ENCODE measurements at places on chromosomes 12 and 14.

DNA sequence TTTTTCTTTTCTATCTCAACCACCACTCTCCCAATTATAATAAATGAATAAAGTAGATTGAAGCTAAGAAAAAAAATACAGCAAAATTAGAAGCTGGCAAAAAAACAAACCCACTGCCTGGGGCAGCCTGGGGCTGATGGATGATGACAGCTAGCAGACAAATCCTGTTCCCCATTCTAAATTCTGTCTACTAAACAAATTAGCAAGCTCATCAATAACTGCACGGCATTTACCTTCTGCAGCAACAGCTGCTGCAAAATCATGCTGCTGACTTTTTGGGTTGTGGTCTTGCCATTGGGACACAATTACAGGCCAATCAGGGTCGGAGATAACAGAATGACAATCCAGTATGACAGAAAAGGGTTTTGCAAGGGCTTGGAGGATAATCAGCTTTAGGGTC, 443.6 kb upstream of the SOX5 start:
- no peak overlapping the region for H3K27ac ChIP-seq
- no peaks in the 10 kb centered on the region for H3K27me3 ChIP-seq
- no peak for DNase-seq
- H3K4me3 ChIP-seq: no peak overlapping the region

GRCh38 chr12:88579601-88580050, 645 bp downstream of the KITLG start:
- peak overlapping the region; percentile 81 for H3K27ac ChIP-seq
- H3K4me3 ChIP-seq: peak overlapping the region; percentile 87
- no peaks in the 10 kb centered on the region for H3K27me3 ChIP-seq
- no peak for DNase-seq
- H3K36me3 ChIP-seq: no peaks in the 10 kb centered on the region

DNA sequence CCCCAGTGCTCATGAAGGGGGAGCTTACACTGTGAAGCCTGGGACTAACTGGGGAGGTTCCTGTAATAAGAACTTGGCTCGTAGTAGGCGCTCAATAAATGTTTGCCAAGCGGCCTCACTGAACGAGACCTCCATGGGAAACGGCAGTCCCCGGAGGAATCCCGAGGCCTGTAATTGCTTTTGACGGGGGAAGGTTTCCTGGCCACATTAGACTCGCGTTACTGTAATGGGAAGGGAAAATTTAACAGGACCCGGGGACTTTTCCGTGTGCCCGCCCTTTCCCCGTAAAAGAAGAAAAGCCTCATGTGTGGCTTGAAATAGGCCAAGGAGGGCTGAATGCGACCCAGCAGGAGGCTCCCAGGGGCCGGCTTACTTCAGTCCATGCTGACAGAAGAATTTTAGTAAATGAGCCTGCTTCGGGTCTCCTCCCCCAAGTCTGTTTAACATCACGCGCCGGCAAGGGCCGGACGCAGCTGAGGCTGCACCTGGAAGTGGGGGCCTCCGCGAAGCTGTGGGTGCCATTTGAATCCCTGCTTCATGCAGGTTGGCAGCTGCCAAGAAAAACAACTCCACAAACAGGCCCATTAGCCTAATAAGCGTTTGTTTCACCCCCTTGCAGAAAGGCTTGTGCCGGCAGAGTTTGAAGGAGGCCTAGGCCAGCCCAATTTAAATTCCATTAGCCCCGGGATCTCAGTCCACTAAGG, 39.8 kb upstream of the PWP1 start:
- no peaks in the 10 kb centered on the region for H3K36me3 ChIP-seq
- no peaks in the 10 kb centered on the region for H3K27me3 ChIP-seq
- H3K4me1 ChIP-seq: no peaks in the 10 kb centered on the region
- H3K4me3 ChIP-seq: peak overlapping the region; percentile 34

DNA sequence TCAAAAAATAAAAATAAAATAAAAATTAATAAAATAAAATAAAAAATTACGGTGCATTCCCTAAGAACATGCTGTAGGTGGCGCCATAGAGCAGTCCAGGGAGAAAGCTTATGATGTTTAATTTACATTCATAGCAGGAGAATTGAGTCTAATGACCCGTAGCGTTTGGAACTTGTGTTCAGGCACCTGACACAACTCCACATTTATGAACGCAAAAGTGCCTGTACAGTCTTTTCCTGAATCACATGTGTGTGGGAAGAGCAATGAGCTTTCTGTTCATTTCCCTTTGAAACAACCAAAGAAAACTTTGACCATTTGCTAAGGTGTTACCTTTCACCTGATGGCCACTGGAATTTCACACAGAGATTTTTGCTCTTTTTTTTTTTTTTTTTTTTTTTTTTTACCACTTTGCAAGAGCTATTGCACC, 60.6 kb upstream of the KCNA1 start:
- no peaks in the 10 kb centered on the region for H3K36me3 ChIP-seq
- H3K4me1 ChIP-seq: no peaks in the 10 kb centered on the region
- DNase-seq: no peak

DNA sequence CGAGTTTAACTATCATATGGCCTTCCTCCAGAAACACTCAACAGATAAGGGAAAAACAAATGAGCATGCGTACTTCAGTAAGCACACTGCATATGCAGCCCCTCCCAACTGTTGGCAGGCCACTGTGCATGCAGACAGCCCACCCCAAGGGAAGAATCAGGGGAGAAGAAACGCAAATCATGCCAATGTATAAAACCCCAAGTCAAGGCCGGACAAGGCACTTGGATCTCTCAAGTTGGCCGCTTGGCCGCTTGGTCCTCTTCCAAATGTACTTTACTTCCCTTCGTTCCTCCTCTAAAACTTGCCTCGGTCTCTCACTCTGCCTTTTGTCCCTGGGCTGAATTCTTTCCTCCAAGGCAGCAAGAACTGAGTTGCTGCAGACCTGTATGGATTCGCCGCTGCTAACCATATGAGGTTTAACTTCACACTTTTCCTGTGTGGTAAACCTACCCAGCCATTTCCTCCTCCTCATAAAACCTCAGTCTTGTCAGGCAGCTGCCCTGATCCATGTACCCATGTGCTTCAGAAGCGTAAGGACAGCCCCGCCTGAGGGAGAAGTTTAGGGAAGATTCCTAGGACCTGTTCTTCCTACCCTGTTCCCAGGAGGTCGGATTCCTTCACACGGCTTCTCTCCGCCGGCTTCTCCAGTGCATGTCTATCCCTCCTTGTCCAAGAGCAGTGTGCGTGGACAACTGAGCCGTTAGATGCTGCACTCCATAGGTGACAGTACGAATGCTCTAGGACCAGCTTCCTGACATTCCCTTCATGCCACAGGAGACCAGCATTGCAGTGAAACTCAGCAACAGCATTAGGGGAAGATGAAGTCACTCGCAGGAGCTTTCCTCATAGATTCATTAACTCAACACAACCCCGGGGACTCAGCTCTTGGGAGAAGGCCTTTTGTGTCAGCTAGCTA, 188.0 kb downstream of the MON2 start:
- H3K4me3 ChIP-seq: no peak overlapping the region
- no peak for DNase-seq
- no peaks in the 10 kb centered on the region for H3K4me1 ChIP-seq
- no peak overlapping the region for H3K27ac ChIP-seq
- no peaks in the 10 kb centered on the region for H3K36me3 ChIP-seq
- H3K27me3 ChIP-seq: no peaks in the 10 kb centered on the region

GRCh38 chr12:19792028-19792427, 352.7 kb downstream of the AEBP2 start:
- H3K27ac ChIP-seq: no peak overlapping the region
- no peak for DNase-seq
- no peak overlapping the region for H3K4me3 ChIP-seq
- H3K36me3 ChIP-seq: no peaks in the 10 kb centered on the region
- H3K4me1 ChIP-seq: no peaks in the 10 kb centered on the region

DNA sequence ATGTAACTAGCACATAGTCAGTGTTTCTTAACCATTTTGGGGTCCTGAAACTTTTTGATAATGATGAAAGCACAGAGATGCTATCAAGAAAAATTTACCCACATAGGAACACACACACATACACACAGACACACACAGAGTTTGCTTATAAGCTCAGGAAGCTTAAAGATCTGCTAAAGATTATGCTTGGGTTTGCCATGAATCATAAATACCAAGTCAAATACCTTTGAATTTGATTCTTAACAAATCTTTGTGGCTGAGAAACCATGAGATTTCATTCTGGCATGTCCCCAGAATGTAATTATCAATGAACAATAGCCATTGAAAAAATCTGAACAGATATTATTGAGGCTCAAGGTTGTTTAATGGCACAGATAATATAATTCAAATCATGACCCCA, 89.2 kb downstream of the NTS start:
- H3K36me3 ChIP-seq: no peaks in the 10 kb centered on the region
- H3K27me3 ChIP-seq: no peaks in the 10 kb centered on the region
- no peak for DNase-seq
- no peak overlapping the region for H3K27ac ChIP-seq
- H3K4me3 ChIP-seq: no peak overlapping the region
- H3K4me1 ChIP-seq: no peaks in the 10 kb centered on the region

GRCh38 chr14:24481622-24482324, 26.3 kb downstream of the CMA1 start:
- no peaks in the 10 kb centered on the region for H3K36me3 ChIP-seq
- no peak for DNase-seq
- no peaks in the 10 kb centered on the region for H3K27me3 ChIP-seq
- no peak overlapping the region for H3K4me3 ChIP-seq

DNA sequence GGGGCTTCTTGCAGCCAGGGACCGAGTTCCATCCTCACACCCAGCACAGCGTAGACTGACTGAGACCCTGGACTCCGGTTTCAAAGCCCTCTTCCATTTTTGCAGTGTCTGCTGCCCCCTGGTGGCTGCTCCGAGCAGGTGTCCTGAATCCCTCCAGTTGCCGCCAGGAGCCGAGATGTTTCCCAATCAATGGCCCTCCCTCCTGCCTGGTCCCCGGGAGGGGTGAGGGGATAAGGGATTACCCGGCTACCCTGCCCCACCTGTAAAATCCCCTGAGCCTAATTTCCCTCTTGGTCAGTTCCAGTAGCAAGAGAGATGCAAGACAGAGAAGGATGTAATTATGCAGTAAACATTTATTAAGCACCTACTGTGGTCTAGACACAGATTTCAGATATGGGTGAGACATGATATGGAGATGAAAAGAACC, 55.0 kb downstream of the PHETA1 start:
- H3K27me3 ChIP-seq: no peaks in the 10 kb centered on the region
- no peak for DNase-seq
- H3K27ac ChIP-seq: no peak overlapping the region
- H3K4me3 ChIP-seq: no peak overlapping the region

DNA sequence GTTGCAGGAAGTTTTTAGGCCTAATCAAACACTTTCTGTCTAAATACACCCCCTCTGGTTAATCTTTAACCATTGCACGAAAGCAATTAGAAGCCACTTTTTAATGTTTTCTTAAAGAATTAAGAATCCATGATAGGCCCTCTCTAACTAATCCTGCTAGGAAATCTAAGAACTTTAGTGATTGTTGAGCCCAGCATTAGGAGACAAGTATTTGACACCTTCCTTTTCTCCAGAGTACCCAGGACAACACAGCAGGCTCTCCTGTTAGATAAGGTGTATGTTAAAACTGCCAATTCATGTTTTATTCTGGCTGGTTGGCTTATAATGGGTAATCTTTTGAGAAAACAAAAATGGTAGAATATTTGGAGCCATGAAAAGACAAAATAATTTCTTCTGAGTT, 95.0 kb downstream of the ALX1 start:
- no peaks in the 10 kb centered on the region for H3K4me1 ChIP-seq
- no peaks in the 10 kb centered on the region for H3K27me3 ChIP-seq
- H3K27ac ChIP-seq: no peak overlapping the region
- no peak for DNase-seq

- H3K4me1 ChIP-seq: no peaks in the 10 kb centered on the region
- H3K36me3 ChIP-seq: no peaks in the 10 kb centered on the region
- no peak overlapping the region for H3K4me3 ChIP-seq
Observed at GRCh38 chr14:73342670-73343069, 105.4 kb downstream of the PAPLN start.

DNA sequence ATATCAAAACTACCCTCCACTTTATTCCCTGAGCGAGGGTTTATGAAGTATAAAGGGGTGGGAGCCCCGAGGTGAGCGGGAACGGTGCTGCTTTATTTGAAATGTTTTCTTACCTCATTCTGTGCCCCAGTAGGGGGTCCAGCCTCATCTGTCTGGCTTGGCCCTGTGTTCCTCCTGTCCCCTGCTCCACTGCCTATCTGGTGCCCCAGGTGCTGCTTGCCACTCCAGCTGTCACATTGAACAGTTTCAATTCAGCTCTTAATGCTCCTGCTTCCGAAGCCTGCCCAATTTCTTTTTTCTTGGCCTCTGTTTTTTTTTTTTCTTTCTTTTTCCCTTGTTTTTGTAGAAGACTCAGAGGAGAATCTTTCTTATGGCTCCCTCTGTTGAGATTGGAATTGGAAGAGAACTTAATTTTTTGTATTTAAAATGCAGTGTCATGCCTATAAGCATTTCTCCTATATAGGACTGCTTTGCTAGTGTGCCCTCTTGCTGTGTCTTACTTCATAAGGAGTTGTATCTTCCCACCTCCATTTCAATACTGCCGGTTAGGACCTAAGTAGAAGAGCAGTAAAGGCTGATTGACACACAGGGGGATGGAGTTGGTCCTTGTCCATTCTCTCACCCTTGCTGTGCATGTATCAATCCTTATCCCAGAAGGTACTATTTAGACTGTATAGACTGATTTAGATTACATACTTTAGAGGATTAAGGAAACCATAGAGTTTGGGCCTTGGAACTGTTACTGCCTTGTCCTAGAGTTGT, 2.3 kb downstream of the ATXN7L3B start:
- H3K27me3 ChIP-seq: no peaks in the 10 kb centered on the region
- H3K4me1 ChIP-seq: peaks cover 22% of the 10 kb centered on the region
- H3K36me3 ChIP-seq: no peaks in the 10 kb centered on the region

GRCh38 chr14:88476825-88477224, 78.0 kb downstream of the PTPN21 start:
- DNase-seq: no peak
- no peaks in the 10 kb centered on the region for H3K4me1 ChIP-seq
- no peaks in the 10 kb centered on the region for H3K27me3 ChIP-seq
- peaks cover 94% of the 10 kb centered on the region for H3K36me3 ChIP-seq

DNA sequence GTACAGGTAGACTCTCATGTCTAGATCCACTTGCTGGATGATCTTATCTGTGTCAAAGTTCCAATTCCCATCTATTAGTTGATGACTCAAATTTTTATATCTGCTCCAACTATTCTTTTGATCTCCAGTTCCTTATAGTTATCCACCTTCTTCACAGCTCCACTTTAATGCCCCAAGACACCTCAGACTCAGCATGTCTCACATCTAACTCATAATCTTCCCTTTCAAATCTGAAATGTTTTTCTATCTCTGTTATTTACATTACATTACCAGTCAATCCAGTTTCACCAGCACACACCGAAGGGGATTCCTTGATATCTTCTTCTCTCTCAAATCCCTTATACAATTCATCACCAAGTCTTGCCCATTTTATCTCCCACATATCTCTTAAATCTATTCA, 3.7 kb upstream of the METAP2 start:
- no peak overlapping the region for H3K27ac ChIP-seq
- H3K36me3 ChIP-seq: no peaks in the 10 kb centered on the region
- no peak for DNase-seq
- H3K4me3 ChIP-seq: no peak overlapping the region

DNA sequence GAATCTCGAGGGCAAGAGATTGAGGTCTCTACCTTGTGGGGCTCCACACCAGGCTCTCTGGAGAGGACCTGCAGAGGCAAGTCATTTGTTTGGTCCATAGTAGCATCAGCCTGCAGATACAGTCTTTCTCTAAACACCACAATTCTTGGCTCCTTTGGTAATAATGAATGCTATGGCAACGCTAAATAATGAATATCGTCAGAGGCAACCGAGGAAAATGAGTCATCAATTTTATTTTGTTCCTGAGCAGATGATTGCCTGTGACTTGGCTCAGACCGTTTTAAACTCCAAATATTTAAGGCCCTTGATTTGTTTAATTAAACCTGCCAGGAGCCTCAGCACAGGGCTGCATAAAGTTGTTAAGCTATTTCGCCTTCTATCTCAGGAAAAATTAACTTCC, 924.1 kb upstream of the TMEM132C start:
- H3K36me3 ChIP-seq: no peaks in the 10 kb centered on the region
- H3K27ac ChIP-seq: no peak overlapping the region
- no peak for DNase-seq
- H3K4me3 ChIP-seq: no peak overlapping the region
